ENCODE measurements at places on chromosomes 4 and X. TPM values are rescaled to one million over a fixed set of nuclear protein-coding genes. Genes with fewer than 3 reads are reported as not detected.

GRCh38 chr4:13601048-13601447 is 26.5 kb downstream of the BOD1L1 start:
- H3K4me3 ChIP-seq, result no peak overlapping the region
- no peak overlapping the region for H3K27ac ChIP-seq
- DNase-seq, result no peak
- peaks cover 91% of the 10 kb centered on the region for H3K36me3 ChIP-seq
- no peaks in the 10 kb centered on the region for H3K27me3 ChIP-seq

DNA sequence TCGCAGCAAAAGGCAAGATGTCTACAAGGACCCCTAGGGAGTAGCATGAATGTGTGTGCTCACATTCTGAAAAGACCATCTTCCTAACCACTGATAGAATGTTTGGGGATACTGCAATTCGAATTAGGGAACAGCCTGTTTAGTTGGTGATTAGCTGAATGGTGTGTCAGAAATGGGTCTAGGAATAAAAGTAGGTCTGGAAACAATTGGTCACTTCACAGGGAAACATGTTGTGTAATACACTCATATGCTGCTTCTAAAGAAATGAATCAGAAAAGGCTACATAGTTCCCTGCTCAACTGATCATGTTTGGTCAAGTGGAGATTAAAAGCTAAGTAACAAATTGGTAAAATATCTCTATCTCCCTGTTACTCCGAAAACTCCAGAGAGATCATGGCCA is 2362.4 kb upstream of the TENM3 start:
- no peaks in the 10 kb centered on the region for H3K27me3 ChIP-seq
- no peak overlapping the region for H3K27ac ChIP-seq

DNA sequence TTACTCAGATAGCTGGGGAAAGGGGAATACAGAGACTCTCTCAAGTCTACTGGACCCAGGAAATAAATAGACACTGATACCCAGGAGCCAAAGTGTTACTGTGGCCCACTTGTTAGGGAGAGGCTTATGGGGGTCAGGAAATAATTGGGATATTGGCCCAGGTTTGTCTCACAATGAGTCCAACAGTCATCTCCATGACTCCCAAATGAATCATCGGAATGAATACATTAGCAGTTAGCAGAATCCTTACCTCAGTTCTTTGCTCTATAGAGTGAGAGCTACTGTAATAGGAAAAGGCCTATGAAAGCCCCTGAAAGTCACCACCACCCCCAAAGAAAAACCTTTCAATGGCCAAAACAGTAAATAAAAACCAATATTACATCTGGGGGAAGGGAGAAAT is 42.4 kb upstream of the ARHGEF6 start:
- H3K4me3 ChIP-seq, result no peak overlapping the region
- no peaks in the 10 kb centered on the region for H3K4me1 ChIP-seq
- no peak overlapping the region for H3K27ac ChIP-seq
- DNase-seq, result no peak
- no peaks in the 10 kb centered on the region for H3K36me3 ChIP-seq
- no peaks in the 10 kb centered on the region for H3K27me3 ChIP-seq

DNA sequence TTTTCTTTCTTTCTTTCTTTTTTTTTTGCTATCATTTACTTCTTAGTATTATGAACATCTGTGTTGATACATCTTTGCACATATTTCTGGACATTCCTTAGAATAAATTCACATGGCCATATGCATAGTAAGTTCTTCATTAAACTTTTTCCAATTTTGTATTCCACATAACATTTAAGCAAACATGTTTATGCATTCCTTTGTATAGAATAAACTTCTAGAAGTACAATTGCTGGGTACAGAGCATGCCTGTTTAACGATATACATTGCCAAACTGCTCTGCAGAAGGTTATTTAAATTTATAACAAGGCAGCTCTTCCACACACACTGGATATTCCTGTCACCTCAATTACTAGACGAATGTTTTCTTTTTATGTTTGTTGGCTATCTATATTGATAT is 36.0 kb upstream of the STIM2 start:
- H3K27ac ChIP-seq, result no peak overlapping the region
- no peaks in the 10 kb centered on the region for H3K27me3 ChIP-seq
- no peaks in the 10 kb centered on the region for H3K36me3 ChIP-seq
- no peaks in the 10 kb centered on the region for H3K4me1 ChIP-seq
- DNase-seq, result no peak
- no peak overlapping the region for H3K4me3 ChIP-seq

DNA sequence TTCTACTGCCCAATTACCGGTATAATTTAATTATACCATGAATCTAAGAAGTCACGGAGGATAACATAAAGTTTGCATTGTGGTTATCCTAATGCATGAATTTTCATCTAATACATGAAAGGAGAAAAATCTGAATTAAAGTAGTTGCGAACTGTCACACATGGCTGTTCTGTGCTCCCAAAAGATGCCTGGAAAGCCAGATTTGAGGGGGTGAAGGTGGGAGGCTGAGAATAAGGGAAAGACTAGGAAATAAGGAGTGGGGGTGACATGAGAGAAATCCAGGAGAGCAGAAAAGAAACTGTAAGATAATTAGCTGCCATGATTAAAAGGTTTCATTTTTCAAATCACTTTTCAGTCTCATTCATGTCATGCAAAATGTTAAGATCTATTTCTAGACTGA is 1582.7 kb downstream of the STIM2 start:
- no peaks in the 10 kb centered on the region for H3K4me1 ChIP-seq
- no peak for DNase-seq
- no peaks in the 10 kb centered on the region for H3K27me3 ChIP-seq
- no peak overlapping the region for H3K27ac ChIP-seq
- no peak overlapping the region for H3K4me3 ChIP-seq

GRCh38 chrX:133689997-133690599 is 274.8 kb upstream of the GPC4 start:
- no peaks in the 10 kb centered on the region for H3K36me3 ChIP-seq
- no peak overlapping the region for H3K27ac ChIP-seq
- H3K4me3 ChIP-seq, result no peak overlapping the region
- no peaks in the 10 kb centered on the region for H3K27me3 ChIP-seq
- no peaks in the 10 kb centered on the region for H3K4me1 ChIP-seq
- no peak for DNase-seq

DNA sequence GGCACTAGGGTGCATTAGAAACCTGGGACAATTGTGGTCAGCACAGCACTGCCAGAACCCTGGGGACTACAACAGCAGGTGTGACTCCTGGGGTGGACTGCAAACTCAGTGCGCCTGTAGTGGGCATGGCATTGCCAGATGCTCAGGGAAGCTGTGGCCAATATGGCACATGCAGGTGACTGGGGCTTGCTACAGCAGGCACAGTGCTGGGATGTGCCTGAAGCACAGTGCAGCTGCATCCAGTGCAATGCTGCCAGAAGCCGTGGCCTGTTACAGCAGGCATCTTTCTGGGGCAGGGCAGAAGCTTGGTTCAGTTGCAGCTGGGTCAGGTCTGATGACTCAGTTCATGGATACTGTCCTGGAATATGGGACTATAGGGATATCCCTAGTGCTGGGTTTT is 445.8 kb downstream of the CCSER1 start:
- no peak overlapping the region for H3K4me3 ChIP-seq
- H3K36me3 ChIP-seq, result no peaks in the 10 kb centered on the region
- H3K27me3 ChIP-seq, result no peaks in the 10 kb centered on the region
- no peak overlapping the region for H3K27ac ChIP-seq

GRCh38 chrX:19824603-19825002 is 62.8 kb downstream of the SH3KBP1 start:
- no peak overlapping the region for H3K4me3 ChIP-seq
- H3K4me1 ChIP-seq, result no peaks in the 10 kb centered on the region
- no peaks in the 10 kb centered on the region for H3K27me3 ChIP-seq
- DNase-seq, result no peak
- no peak overlapping the region for H3K27ac ChIP-seq

DNA sequence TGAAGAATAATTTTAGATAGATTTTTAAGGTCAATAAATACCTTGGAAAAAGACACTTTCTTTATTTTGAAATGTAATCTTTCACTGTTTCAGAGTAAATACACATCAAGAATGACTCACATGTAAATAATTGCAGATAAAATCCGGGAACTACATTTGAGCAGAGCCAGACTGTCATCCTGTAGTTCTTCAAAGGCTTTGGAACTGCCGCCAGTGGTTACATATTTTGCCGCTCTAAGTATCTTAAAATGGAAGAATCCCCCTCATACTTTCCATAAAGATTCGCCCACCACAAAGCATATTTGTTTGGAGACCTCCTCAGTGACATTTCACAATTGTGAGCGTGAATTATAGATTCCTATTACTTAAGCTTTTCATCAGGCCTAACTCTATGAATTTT is 607.8 kb upstream of the ZFP42 start:
- no peak overlapping the region for H3K4me3 ChIP-seq
- DNase-seq, result no peak
- H3K4me1 ChIP-seq, result no peaks in the 10 kb centered on the region
- H3K27me3 ChIP-seq, result no peaks in the 10 kb centered on the region
- no peak overlapping the region for H3K27ac ChIP-seq

GRCh38 chr4:80183250-80184052 is 13.9 kb upstream of the PRDM8 start:
- peak overlapping the region; percentile 86 for H3K27ac ChIP-seq
- H3K4me3 ChIP-seq, result peak overlapping the region; percentile 81
- H3K4me1 ChIP-seq, result peaks cover 48% of the 10 kb centered on the region
- H3K36me3 ChIP-seq, result peaks cover 1% of the 10 kb centered on the region

GRCh38 chr4:169032883-169033645 is 23.0 kb upstream of the CBR4 start:
- H3K36me3 ChIP-seq, result no peaks in the 10 kb centered on the region
- no peak overlapping the region for H3K27ac ChIP-seq
- no peaks in the 10 kb centered on the region for H3K4me1 ChIP-seq

DNA sequence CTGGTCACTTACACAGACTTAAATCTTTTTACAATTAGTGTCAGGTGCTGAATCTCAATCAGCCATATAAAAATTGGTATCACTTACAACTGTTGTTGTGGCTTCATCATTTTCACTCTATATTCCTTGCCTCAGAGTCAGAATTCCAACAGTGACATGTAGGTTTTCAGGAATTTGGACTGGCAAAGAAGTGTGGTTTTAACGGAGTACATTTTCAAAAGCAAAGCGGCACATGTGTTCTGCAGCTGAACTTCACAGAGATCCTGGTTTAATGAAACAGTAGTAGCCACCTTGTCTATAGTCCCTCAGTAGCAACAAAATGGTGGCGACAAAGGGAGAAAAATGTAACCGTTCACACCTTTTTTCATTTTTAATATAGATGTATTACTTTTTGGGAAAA is 486.6 kb downstream of the FAT4 start:
- no peaks in the 10 kb centered on the region for H3K27me3 ChIP-seq
- no peak overlapping the region for H3K27ac ChIP-seq
- no peaks in the 10 kb centered on the region for H3K36me3 ChIP-seq
- no peak for DNase-seq
- no peak overlapping the region for H3K4me3 ChIP-seq

DNA sequence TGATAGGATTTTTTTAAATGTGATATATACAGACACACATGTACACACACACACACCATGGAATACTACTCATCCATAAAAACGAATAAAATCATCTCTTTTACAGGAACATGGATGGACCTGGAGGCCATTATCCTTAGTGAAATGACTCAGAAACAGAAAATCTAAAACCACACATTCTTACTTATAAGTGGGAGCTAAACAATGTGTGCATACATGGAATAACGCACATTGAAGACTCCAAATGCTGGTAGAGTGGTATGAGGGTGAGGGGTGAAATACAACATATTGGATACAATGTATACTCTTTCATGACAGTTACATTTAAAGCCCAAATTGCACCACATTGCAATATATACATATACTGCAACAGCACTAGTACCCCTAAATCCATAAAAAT is 120.2 kb upstream of the ADGRL3 start:
- no peaks in the 10 kb centered on the region for H3K36me3 ChIP-seq
- H3K27ac ChIP-seq, result no peak overlapping the region
- H3K4me1 ChIP-seq, result no peaks in the 10 kb centered on the region
- no peak overlapping the region for H3K4me3 ChIP-seq
- H3K27me3 ChIP-seq, result no peaks in the 10 kb centered on the region

DNA sequence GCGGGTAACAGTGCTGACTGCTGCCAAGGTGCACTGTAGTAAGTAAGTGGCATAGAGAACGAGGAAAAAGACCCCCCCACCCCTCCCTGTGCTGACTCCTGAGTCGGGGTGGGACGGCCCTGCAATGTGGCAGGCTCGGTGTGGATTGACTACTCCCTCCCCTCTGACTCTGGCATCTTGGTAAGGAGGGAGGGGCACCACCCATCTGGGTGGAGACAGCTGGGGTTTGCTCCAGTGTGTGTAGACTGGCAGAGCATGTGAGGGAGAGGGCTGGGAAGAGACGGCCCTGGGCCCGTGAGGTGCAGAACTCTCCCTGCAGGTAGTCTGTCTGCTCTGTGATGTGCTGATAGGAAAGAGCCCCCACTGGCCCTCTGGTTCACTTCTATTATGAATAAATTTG is 31.0 kb downstream of the NSG1 start:
- H3K4me3 ChIP-seq, result no peak overlapping the region
- DNase-seq, result no peak
- H3K4me1 ChIP-seq, result no peaks in the 10 kb centered on the region
- H3K27me3 ChIP-seq, result no peaks in the 10 kb centered on the region
- no peak overlapping the region for H3K27ac ChIP-seq

DNA sequence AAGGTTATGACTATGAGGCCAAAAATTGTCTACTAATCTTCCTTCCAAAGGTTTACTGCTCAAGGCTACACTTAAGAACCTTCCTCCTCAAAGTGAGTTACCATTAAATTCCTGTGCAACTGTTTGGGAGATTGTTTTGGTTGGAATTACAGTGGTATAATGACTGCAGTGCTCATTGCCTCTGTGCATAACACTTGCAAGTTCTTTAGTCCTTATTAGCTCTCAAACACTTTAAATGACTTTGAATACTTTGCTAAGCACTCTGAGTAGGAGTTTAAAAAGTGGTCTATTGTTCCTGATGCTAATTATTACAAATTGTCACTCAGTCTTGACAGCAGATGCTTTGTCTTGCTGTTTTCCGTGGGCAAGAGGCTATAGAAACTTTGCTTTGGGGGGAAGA is 422.8 kb upstream of the PABPC4L start:
- H3K27me3 ChIP-seq, result no peaks in the 10 kb centered on the region
- H3K36me3 ChIP-seq, result no peaks in the 10 kb centered on the region
- H3K27ac ChIP-seq, result no peak overlapping the region

DNA sequence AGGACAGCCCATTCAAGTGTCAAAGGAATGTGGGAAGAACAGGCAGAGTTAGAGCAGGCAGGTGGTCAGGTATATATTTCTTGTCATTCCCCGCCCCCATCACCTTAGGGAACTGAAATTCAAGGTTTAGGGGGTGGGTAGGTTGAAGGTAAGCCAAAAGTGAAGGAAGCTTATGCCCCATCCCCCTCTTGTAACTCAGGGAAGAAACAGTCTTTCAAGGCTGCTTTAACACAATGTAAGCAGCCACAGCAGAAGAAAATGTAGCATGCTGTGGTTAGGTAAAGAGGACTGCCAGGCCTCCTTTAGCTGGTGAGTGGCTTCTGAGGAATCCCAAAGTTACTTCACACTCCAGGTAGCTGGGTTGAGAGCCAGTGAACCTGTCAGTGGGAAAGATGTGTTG is 122.3 kb downstream of the RS1 start:
- no peaks in the 10 kb centered on the region for H3K4me1 ChIP-seq
- no peak overlapping the region for H3K27ac ChIP-seq
- DNase-seq, result no peak
- H3K4me3 ChIP-seq, result no peak overlapping the region
- H3K27me3 ChIP-seq, result no peaks in the 10 kb centered on the region
- no peaks in the 10 kb centered on the region for H3K36me3 ChIP-seq

Gene SHROOM2
- 1.4 TPM for total RNA-seq

Gene SYP
- 5.6 TPM for total RNA-seq

Gene SPANXN3
- not detected for total RNA-seq

Gene TEX11
- total RNA-seq, result not detected

Gene ADH1B
- total RNA-seq, result 669 TPM

Gene SLAIN2
- total RNA-seq, result 136 TPM

Data from esophagus muscularis mucosa (tissue), 4 donors.